Activated CD8-positive, alpha-beta memory T cell treated with anti-CD3 and anti-CD28 coated beads, Interleukin-2, amount 10 ng/mL, durations not matched to agents 7 days and 5 days (primary cell): ENCODE measurements at places on chromosomes 2 and 18.

DNA sequence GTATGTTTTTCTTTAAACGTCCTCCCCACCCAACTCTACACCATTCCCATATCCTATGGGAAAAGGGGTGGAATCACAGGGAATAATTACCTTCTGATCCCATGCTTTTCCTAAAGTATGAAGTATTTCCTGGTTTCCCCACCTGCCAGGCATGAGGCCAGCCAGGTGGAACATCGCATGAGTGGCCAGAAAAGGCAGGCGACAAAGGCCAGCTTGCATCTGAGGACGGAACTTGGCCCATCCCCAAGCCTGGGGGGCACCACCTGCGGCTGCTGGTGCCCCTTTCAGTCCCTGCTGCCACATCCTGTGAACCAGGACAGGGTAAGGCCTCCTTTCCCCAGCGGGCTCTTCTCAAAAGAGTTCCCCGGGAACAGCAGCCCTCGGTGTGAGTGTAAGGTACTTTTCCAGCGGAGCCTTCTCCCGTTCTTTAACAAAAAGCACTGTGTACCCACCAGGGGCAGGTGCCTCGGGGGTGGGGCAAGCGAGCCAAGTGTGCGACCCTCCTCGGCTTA lies 1.2 kb upstream of the ERFE start:
- H3K27ac ChIP-seq = no peak overlapping the region
- no peak for DNase-seq
- H3K27me3 ChIP-seq = peaks cover 38% of the 10 kb centered on the region
- no peaks in the 10 kb centered on the region for H3K36me3 ChIP-seq
- H3K4me1 ChIP-seq = peaks cover 4% of the 10 kb centered on the region
- no peak overlapping the region for H3K4me3 ChIP-seq

DNA sequence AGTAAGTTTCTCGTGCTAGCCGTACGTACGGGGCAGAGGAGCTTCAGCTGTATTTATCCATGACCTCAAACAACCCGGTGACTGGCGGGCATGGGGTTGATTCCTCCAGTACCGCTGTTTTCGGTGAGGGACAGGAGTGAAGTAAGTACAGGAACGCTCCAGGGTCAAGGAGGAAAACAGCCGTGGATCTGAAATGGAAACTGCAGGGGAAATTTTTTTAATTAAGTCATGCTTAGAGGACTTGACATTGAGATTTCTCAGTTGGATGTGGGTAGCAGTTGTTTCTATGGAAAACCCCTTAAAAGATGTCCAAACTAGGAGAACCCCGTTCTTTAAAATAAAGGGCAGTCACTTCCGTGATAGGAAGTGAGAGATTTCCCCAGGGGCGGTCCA lies 1.2 kb downstream of the RAB12 start:
- peaks cover 16% of the 10 kb centered on the region for H3K27me3 ChIP-seq
- peak overlapping the region; percentile 91 for H3K4me3 ChIP-seq
- H3K4me1 ChIP-seq = peaks cover 50% of the 10 kb centered on the region
- no peak for DNase-seq
- H3K36me3 ChIP-seq = peaks cover 20% of the 10 kb centered on the region

GRCh38 chr18:42614619-42615293 lies 500.7 kb downstream of the RIT2 start:
- H3K4me1 ChIP-seq = no peaks in the 10 kb centered on the region
- H3K36me3 ChIP-seq = no peaks in the 10 kb centered on the region
- DNase-seq = no peak
- no peaks in the 10 kb centered on the region for H3K27me3 ChIP-seq
- H3K27ac ChIP-seq = no peak overlapping the region

GRCh38 chr2:63301481-63301880 lies 250.9 kb downstream of the OTX1 start:
- DNase-seq = no peak
- peaks cover 2% of the 10 kb centered on the region for H3K36me3 ChIP-seq
- no peaks in the 10 kb centered on the region for H3K4me1 ChIP-seq
- H3K27ac ChIP-seq = no peak overlapping the region

DNA sequence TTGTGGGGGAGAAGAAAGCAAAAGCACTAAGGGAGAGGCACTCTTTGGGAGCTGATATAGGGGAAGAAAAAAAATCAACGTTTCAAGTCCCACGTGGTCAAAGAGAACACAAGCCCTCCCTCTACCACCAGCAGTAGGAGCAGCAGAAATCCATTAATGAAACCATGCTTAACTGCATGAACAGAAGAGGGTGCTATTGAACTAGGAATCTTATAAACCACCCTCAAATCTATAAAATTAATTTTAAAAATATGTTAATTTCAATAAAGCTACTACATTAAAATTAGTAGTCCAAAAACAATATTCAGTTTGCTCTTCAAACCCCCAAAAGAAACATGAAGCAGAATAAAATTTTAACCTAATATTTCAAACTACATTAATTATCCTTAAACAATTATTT lies 147.8 kb downstream of the TMEM18 start:
- no peaks in the 10 kb centered on the region for H3K36me3 ChIP-seq
- no peak for DNase-seq
- H3K4me3 ChIP-seq = no peak overlapping the region
- peaks cover 12% of the 10 kb centered on the region for H3K27me3 ChIP-seq
- no peaks in the 10 kb centered on the region for H3K4me1 ChIP-seq
- no peak overlapping the region for H3K27ac ChIP-seq

DNA sequence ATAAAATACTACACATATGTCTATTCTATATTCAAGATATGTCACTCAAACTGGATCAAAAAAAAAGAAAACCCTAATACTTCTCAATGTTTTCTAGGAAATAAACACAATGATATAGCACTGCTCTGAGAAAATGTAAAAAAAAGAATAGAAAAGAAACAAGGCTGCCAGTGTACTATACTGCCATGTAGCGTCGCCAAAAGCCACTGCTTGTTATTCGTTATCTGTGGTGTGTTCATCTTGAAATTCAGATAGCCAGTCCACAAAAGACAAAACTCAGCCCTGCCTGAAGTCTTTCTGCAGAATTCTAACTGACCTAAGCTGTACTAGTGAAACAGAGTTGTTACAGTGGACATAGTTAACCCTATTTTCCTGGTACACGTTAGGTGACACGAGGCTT lies 12.2 kb upstream of the YPEL5 start:
- H3K27ac ChIP-seq = no peak overlapping the region
- no peaks in the 10 kb centered on the region for H3K36me3 ChIP-seq
- DNase-seq = no peak
- H3K4me1 ChIP-seq = peaks cover 8% of the 10 kb centered on the region

DNA sequence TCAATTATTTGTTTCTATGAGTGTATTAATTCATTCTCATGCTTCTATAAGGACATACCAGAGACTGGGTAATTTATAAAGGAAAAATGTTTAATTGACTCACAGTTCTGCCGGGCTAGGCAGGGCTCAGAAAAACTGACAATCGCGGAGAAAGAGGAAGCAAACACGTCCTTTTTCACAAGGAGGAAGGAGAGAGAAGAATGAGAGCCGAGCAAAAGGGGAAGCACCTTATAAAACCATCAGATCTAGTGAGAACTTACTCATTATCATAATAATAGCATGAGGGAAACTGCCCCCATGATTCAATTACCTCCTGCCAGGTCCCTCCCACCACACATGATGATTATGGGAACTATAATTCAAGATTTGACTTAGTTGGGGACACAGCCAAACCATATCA lies 294.0 kb downstream of the DSC3 start:
- no peaks in the 10 kb centered on the region for H3K4me1 ChIP-seq
- no peaks in the 10 kb centered on the region for H3K27me3 ChIP-seq
- no peak for DNase-seq
- H3K27ac ChIP-seq = no peak overlapping the region

GRCh38 chr18:58619596-58619930 lies 9.3 kb downstream of the ALPK2 start:
- H3K27me3 ChIP-seq = peaks cover 26% of the 10 kb centered on the region
- H3K4me1 ChIP-seq = peaks cover 20% of the 10 kb centered on the region
- DNase-seq = no peak
- H3K36me3 ChIP-seq = no peaks in the 10 kb centered on the region
- no peak overlapping the region for H3K4me3 ChIP-seq
- no peak overlapping the region for H3K27ac ChIP-seq

GRCh38 chr2:71226096-71226964 lies 573 bp downstream of the PAIP2B start:
- peak overlapping the region; percentile 89 for H3K4me3 ChIP-seq

GRCh38 chr2:3532941-3533340 lies 13.6 kb upstream of the ADI1 start:
- H3K4me1 ChIP-seq = peaks cover 8% of the 10 kb centered on the region
- no peak overlapping the region for H3K27ac ChIP-seq
- no peaks in the 10 kb centered on the region for H3K27me3 ChIP-seq
- no peak overlapping the region for H3K4me3 ChIP-seq
- no peak for DNase-seq

DNA sequence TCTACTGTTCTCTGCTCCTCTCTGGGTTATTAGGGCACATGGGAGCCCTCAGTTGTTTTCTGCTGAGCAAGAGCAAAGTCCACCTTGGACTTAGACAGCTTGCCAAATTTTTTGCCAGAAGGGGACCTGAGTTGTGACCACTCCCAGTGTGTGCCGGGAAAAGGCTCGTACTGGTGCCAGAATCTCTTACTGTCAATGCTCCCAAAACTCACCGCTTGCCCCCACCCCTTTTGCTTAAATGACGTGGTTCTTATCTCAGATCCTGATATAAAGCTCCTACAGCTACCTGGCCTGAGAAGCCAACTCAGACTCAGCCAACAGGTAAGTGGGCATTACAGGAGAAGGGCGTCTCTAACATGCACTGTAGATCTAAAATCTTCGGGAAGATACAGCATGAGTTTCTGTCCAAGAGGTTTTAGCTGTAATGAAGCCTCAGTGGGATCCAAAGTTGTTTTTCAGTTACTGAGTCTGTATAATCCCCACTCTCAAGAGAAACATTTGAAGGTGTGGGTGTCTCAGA lies at the start of gene REG1A:
Gene REG1A, plus strand, starts transcription at position 295 of the 520 bp plus-strand sequence. CDS start 374 bp downstream, outside the sequence.
- no peak within 1 kb of the TSS for H3K27ac ChIP-seq
- DNase-seq = no peak
- H3K27me3 ChIP-seq = no peaks in the 10 kb centered on the region
- H3K4me3 ChIP-seq = no peak within 1 kb of the TSS
